Left colon (tissue), 2 donors: ENCODE measurements at places on chromosomes 7 and 10. TPM values are rescaled to one million over a fixed set of nuclear protein-coding genes. Genes with fewer than 3 reads are reported as not detected.

SH2D4B gene
- not detected for total RNA-seq

ARMC3 gene
- not detected for total RNA-seq

C10orf105 gene
- total RNA-seq: not detected

PDLIM1 gene
- 342 TPM for total RNA-seq

PLEKHS1 gene
- total RNA-seq: 12.2 TPM

TMEM236 gene
- 53.0 TPM for total RNA-seq
